ENCODE measurements at places on chromosomes 16 and 17.

GRCh38 chr16:72244853-72245252 lies 72.9 kb upstream of the PMFBP1 start:
- DNase-seq = no peak

DNA sequence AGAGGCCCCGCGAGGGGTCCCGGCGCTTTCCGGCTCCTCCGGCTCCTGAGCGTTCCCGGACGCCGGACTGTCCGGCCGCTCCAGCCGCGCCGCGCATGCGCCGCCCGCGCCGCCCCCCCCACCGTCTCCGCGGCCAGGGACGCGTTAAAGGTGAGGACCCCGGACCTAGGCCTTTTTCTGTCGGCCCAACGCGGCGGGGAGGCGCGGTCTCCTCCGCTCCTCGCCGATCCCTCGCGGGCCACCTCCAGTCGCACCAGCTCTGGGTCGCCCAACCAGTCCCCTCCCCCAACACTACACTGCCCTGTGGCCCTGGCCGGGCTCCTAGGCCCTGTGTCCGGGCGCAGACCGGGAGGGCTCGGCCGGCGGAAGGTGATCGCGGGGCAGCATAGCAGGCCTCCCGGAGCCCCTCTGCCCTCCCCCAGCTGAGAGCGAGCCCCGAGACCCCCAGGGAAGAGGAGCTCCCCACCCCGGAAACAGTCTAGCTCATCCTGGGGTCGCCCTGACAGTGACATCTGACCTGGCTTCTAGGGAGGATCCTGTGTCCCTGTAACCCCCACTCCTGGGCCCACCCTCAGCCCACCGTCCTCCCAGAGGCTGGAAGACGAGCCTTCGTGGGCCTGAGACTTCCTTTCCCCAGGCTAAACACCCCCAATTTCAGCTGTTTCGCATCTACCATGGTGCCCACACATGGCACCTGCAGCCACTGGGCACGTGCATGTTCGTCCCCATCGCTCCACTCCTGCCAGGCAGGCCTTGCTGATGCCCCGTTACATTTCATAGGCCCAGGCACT lies 14.7 kb upstream of the BCAR1 start:
- peak; percentile 85 for DNase-seq

DNA sequence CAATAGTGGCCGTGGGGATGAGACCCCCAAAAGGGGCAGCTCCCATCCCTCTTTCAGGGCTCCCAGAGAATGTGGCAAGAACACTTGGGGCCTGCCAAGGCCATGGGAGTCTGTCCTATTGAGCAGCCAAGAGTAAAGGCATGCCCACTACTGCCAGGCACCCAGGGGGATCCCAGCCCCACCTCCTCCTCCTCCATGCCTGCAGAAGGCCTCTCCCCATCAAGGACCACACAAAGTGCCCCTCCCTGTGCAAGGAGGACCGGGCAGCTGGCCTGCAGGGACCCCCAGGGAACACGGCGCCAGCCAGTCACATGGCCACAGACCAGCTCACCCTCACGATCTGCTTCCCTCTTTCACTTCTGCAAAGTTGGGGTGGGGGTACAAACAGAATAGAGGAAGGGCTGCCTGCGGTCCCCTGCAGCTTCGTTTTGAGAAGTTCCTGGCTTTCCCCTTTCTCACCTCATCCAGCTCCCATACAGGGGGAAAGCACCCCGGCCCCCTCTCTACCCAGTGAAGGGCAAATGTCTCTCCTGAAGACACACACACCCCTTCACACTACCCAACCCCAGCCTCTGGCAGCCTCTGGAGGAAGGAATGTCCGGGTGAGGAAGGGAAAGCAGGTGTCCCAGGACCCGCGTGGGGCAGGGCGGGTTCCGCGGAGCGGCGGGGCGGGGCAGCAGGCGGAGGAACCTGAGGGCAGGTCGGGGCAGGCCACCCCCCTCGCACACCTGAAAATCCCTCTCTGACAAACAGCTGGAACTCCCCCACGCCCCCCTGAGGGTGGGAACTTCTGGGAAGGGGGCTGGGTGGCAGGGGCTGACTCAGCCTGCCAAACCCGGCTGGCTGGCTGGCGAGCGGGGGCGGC lies 2.0 kb downstream of the PPP1R9B start:
- DNase-seq = peak; percentile 83

DNA sequence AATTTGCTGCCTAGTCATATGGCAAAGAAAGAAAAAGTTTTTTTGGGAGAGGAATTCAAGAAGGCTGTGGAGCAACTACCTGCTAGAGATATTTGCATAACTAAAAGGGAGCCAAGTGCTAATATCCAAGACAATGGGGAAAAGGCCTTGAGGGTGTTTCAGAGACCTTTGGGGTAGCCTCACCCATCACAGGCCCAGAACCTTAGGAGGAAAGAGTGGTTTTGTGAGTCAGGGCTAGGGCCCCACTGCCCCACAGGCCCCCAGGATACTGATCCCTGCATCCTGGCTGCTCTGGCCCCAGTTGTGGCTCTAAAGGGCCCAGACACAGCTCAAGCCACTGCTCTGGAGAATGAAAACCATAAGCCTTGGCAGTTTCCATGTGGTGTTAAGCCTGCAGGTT lies 41.9 kb upstream of the SDK2 start:
- DNase-seq = no peak

GRCh38 chr17:77946900-77947645 lies 11.4 kb upstream of the TNRC6C start:
- no peak for DNase-seq

DNA sequence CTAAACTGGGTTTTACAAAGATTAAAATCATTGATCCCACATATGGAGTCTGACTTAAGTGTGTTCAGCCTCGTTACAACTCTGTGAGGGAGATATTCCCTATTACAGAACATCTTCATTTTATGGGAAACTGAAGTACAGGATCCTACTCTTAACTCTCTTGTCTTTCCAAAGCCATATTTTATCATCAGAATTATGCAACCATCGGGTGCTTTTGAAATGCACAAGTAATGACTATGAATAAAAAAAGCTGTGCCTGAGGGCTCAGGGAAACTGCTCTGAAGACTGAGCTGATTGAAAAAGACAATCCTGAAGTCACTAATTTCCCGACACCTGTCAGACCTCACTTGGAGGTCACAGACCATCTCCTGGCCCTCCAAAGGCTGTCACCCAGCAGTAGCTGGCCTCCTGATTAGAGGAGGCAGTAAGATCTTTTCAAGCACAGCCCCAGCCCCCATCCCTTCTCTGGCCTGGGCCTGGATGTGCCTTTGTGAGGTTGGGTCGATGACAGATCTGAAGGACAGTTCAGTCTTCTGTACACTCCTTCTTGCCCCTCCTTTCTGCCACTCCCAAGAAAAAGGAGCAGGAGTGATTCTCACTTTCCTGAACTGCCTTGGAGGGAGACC lies 5.6 kb downstream of the AKAP1 start:
- no peak for DNase-seq

DNA sequence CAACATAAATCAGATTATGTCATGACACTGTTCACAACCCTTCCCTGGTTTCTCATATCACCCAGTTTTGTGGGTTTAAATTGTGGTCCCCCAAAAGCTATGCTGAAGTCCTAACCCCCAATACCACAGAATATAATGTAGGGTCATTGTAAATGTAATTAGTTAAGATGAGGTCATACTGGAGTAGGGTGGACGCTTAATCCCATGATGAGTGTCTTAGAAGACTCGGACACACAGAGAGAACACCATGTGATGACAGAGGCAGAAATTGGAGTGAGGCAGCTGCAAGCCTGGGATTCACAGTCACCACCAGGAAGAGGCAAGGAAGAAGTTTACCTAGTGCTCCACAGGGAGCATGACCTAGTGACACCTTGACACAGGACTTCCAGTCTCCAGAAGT lies 197.8 kb downstream of the SALL1 start:
- no peak for DNase-seq

DNA sequence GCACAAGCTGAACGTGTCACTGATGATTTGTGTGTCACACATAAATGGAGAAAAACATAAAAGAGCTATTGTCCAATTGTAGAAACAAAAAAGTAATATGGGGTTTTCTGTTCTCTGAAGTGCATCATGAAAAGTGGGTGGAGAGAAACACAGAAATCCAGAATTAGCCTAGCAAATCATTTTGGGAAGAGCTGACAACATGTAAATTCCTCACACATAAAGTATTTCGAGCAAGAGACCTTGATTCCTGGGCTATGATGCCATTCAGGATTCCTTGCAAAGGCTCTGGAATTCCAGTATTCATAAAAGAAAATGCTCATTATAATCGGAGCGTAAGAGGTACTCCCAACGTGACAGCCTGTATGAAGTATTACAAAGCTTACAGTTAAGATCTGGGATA lies 1.1 kb downstream of the DCUN1D3 start:
- no peak for DNase-seq

DNA sequence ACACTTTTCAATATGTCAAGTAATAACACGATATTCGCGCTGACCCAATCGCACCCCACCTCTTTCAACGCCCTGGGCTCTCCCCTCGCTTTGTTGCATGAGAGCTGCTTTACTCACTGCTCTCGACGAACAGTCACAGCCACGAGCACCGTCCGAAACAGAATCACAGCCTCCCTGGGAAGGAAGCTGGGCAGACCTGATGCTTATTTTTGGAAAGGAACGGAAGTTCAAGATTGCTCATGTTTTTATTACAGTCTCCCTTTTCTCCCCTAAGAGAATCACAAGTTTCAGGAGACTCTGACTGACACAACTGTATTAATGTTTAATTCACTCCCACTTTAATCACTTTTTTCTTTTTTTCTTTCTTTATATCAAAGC lies 67.8 kb downstream of the ANKRD11 start:
- no peak for DNase-seq

GRCh38 chr17:13933441-13934276 lies 135.6 kb upstream of the COX10 start:
- DNase-seq = no peak

GRCh38 chr17:13601776-13602551 lies at the start of gene HS3ST3A1:
TSS of gene HS3ST3A1 (minus strand) at chr17:13601929. CDS start at chr17:13601129, 800 bp downstream.
- peak; percentile 78 for DNase-seq

- no peak for DNase-seq
Measured at GRCh38 chr16:84765616-84766580, 53.9 kb upstream of the CRISPLD2 start.

- DNase-seq = no peak
Measured at GRCh38 chr17:17567631-17568030, 23.9 kb downstream of the PEMT start.

DNA sequence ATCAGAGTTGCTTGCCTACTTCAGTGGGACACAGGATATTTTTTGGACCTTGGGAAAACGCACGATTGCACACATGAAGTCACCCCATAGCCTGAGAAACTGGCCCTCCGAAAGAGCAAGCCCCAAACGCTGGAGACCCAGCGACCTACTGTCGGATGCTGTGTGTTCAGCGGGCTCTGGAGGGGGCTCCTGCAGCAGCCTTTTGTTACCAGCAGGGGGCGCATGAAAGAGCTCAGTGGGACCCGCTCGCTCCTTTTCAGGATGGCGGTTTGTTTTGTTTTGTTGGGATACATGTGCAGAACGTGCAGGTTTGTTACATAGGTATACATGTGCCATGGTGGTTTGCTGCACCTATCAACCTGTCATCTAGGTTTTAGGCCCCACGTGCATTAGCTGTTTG lies 28.4 kb downstream of the MYH3 start:
- no peak for DNase-seq

- DNase-seq = no peak
Measured at GRCh38 chr16:80366023-80366422, 174.8 kb upstream of the DYNLRB2 start.

DNA sequence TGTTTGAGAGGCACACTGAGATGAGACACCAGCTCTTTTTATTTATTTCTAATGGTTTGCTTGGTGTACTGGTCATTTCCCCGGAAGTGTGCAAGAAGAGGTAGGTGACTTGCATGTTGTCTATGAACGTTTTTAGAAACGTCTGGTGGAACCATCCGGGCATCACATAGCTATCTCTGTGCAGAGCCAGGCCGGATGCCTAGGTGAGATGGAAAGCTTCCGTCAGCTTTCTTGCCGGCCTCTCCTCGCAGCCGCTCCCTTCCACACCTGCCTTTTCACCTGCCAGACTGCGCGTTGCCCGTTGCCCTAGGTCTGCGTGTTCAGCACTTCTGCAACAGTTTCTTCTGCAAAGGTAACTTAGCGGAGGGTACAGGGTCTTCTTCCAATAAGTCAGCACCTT lies 416.0 kb downstream of the WWOX start:
- DNase-seq = no peak

GRCh38 chr16:51150165-51150887 lies 744 bp downstream of the SALL1 start:
- peak; percentile 57 for DNase-seq

DNA sequence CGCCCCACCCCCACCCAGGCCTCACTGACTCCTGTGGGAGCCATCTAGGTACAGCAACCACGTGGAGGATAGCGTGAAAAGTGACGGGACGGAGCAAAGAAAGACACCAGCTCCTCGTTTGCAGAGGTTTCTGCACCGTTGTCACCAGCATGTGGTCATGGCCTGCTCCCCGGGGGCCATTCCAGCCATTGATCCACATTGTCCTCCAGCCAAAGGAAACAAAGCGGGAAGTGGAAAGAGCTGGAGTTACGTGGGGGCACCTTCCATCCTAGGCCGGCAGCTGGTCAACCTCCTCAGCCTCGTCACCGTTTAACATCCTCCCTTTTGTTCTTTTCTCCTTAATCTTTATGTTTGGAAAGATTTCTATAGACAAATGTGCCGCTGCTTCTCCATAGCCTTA lies 153.7 kb downstream of the RPTOR start:
- DNase-seq = no peak

DNA sequence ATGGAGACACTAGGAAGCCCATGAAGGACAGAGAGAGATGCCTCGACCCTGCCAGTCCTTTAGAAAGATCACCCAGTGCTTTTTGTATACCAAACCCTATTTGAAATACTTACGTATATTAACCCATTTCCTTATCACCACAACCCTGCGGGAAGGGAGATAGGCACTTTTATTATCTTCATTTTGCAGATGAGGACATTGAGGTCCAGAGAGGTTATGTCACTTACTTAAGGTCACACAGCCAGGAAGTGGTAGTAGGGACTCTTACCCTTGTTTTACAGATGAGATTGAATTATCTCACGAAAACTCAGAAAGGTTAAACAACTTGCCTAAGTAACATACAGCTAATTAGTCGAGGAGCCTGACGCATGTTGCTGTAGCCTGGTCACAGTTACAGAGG lies 38.2 kb downstream of the IL4R start:
- no peak for DNase-seq

GRCh38 chr17:78317794-78318400 lies 42.0 kb downstream of the SOCS3 start:
- DNase-seq = no peak

DNA sequence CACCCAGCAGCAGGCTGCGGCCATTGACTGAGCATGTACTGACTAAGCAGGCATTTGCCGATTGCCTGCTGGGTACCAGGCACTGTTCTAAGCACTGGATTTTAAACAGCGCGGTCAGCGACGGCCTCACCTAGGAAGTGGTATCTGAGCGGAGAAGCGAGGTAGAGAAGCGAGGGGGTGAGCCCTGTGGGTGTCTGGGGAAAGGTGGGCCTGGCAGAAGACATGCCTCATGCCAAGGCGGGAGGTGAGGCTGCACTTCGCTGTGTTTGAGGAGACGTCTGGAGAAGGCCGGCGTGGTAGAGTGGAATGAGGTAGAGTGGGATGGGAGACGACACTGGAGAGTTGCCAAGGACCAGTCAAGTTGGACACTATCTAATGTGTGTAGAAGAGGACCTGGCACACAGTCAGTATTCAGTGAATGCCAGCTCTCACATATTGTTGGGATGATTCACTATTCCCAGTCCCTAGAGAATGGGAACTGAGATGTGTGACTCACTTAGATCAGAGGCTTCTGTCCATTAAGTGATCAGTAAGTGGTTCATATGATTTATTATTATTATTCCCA lies 14.4 kb downstream of the SYCE1L start:
- DNase-seq = peak; percentile 82

- DNase-seq = peak; percentile 59
Measured at GRCh38 chr17:50956750-50957523, 90.8 kb upstream of the TOB1 start.

Data from SJSA1 (cell line).